RWPE2 (cell line): ENCODE measurements at places on chromosomes 7 and 10.
A peak's percentile ranks its signal among the peaks of the same experiment; 100 is the strongest.

GRCh38 chr7:149784251-149784608 lies 10.8 kb upstream of the ZNF467 start:
- no peak for DNase-seq

DNA sequence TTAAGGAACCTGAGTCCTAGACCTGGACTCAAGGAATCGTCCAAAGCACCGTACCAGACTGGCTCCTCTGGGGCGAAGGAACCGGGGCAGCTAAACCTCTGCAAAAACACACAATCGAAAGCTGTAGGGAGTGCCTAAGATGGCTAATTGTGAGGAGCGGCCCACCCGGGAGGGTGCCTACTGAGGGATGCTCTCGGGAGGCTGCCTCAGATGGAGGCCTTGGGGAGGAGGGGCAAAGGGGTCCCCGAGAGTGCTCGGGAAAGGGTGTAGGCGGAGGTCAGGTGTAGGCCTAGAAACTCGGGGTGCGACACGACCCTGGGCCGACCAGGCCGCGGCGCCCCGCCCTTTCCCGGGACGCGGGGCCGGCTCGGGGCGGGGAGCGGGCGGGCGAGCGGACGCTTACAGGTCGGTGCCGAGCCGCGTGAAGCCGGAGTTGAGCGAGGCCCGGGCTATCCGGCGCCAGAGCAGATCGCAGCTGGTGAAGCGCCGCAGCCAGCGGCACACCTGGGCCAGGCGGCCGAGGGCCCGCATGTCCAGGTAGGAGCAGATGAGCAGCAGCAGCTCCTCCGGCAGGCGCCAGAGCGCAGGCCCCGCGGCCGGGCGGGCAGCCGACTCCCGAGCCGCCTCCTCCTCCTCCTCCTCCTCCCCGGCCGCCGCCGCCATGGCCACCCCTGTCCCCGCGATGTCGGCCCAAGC lies 844 bp downstream of the FBXW4 start:
- DNase-seq, result peak; percentile 59

DNA sequence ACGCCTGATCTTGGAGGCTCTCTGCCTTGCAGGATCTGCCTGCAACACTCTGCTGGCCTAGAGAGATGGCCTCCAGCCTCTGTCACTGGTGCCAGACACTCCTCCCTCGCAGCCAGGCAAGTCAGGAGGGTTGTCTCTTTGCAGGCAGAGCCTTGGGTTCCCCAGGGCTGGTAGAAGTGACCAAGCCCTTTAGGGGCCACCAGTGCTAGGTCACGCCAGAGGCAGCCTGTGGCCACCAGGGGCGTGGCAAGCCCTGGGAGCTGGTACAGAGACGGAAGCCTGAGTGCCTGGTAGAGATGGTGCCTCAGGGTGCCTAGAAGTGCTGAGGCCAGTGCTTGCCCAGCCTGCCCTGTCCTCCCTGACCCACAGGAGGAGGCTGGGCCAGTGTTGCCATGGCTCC lies 9.1 kb downstream of the ADCYAP1R1 start:
- DNase-seq, result no peak

DNA sequence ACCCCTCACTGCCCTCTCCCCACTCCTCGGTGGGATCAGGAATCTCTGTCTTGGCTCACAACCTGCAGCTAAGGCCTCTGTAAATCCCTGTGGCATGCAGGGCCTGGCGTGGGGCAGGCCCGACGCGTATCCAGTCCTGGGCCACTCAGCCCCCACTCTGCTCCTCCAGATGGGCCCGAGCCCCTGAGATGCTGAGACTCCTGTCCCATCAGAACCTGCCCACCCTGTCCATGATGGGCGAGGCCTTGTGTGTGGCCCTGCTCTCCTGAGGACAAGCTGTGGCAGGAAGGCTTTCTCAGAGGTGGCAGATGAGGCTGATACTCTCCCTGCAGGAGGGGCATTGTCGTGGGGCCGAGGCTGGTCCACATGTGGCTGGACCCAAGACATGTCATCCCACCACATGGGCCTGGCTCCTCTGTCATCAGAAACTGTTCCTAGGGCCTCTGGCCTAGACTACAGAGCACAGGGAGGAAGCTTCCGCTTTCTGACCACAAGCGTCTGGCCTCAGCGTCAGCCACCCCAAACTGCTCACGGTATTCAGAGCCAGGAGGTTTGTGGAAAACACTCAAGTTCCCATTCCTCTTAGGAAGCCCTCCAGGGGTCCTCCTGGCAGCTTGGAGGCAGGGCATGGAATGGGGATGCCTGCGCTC lies 6.0 kb downstream of the ALOX5 start:
- no peak for DNase-seq

DNA sequence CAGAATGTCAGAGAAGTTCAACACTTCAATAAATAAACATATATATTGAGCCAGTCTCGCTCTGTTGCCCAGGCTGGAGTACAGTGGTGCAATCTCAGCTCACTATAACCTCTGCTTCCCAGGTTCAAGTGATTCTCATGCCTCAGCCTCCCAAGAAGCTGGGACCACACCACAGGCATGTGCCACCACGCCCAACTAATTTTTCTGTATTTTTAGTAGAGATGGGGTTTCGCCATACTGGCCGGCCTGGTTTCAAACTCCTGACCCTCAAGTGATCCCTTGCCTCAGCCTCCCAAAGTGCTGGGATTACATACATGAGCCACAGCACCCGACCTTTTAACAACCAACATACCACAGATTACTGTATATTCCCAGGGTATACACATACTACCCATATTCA lies 134.2 kb downstream of the JMJD1C start:
- DNase-seq, result no peak

GRCh38 chr7:28811008-28811407 lies 147.1 kb downstream of the TRIL start:
- DNase-seq, result no peak

DNA sequence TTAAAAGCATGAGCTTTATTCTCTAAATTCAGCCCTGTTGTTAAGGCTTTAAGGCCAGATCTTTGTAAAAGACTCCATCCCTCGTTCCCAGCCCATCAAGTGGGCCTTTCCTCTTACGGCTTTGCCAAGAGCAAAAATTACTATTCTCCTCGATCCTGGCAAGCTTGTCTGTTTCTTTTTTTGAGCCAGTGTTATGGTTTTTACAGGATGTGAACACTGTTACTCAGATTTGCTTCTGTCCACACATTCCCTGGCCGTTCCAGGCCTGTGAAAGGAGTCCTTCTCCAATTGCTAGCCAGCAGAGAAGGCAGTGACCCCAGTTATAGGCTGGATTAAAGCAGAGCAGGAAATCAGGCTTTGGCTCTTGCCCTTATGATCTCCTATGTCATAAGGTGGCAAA lies 47.0 kb upstream of the EPC1 start:
- DNase-seq, result no peak

DNA sequence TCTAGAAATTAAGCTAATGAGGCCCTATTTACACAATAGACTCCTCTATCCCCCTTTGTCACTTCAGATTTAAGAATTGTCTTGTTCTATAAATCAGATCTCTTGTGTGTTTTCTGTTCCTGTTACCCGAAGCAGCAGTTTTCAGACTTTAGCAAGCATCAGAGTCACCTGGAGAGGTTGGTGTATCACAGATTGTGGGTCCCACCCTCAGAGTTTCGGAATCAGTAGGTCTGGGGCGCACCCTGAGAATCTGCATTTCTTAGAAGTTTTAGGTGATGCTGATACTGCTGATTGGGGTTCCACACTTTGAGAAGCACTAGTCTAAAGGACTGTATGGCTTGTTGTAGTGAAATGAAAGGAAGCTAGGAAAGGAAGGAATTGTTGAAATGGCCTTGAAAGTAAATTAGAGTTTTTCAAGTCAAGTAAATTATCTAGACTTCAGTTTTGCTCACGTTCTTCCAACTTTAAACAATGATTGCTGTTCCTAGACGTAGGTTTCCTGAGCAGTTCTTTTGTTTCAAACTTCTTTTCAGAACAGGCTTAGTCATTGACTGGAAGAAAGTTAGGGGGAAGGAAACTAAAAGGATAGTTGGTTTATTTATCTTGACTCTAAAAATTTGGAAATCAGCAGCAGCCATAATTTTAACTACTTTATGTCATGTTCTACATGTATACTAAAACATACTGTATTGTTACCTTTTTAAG lies 15.7 kb downstream of the BPGM start:
- DNase-seq, result no peak

GRCh38 chr10:95513941-95514392 lies 47.2 kb downstream of the SORBS1 start:
- DNase-seq, result no peak

GRCh38 chr7:19351341-19352304 lies 206.4 kb upstream of the FERD3L start:
- DNase-seq, result no peak

DNA sequence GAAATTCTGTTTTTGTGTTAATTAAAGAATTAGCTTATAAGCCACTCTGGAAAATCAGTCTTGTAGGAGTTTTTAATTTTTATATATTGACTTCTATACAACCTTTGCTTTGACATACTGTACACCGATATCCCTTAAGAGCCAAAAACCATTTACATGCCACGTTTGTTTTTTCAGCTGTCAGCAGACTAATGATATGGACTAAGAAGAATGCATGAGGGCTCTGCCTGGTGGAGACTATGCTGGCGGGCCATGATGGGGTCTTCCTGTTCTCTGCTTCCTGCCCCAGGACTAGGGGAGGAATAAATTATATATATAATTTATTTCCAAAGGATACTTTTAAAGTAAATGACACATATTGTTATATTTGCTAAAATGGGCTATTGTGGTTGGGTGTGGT lies 96.3 kb downstream of the CDK14 start:
- DNase-seq, result no peak

- no peak for DNase-seq
Measured at GRCh38 chr7:25891591-25891990, 260.4 kb upstream of the NFE2L3 start.

GRCh38 chr7:88091988-88092675 lies 127.7 kb downstream of the SRI start:
- no peak for DNase-seq

DNA sequence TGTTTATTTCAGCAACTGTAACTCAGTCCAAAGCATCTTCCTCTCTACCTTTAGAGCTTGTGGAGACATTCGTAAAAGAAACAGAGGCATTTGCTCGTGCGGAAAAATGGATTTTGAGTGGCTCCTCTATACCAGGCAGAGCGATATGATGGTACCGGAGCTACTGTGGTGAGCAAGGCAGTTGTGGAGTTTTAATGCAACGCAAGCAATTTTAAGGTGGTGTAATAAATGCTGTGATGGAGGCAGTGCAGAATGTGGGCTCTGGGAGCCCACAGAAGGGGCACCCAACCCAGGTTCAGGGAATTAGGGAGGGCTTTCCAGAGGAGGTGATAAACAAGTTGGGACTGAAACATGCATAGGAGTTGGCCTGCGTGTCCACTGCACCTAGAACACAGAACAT lies 149.5 kb downstream of the CDH23 start:
- DNase-seq, result no peak

DNA sequence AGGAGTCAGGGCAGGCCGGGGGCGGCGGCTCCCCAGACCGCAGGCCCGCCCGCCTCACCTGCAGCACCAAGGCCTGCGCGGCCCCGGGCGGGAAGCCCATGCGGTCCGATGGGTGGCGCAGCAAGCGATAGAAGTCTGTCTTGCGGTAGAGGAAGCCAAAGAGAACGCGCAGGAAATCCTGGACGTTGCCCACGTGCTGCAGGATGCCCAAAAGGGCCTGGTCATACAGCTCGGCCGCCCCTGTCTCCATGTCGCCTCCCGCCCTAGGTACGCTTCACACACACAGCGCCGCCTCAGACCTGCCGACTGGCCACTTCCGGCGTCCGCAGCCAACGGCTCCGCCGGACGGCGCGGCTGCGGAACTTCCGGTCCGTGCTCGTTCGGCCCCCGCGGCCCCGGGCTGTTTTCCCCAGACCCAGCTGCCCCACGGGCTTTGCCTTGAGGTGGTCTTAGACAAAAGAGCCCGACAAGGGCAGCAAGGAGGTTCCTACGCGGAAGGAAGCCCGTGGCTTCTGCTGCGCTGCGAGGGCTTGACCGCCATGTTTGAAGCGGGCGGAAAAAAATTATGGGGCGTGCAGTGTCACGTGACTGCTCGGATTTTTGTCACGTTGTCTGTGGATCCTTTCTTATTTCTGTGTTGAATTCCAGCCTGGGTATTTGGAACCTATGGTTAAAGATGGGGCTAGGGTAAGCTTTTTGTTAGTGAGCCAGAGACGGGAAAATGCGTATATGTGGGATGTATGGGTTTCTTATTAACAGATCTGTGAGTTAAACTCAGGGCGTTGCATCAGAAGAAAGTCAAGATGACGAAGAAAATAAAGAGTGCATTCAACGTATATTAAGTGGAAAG lies at the start of gene NUDCD3:
NUDCD3 (minus strand) TSS at position 308 of the 850 bp plus-strand sequence; CDS start at position 250, 58 bp downstream.
- peak; percentile 80 for DNase-seq

DNA sequence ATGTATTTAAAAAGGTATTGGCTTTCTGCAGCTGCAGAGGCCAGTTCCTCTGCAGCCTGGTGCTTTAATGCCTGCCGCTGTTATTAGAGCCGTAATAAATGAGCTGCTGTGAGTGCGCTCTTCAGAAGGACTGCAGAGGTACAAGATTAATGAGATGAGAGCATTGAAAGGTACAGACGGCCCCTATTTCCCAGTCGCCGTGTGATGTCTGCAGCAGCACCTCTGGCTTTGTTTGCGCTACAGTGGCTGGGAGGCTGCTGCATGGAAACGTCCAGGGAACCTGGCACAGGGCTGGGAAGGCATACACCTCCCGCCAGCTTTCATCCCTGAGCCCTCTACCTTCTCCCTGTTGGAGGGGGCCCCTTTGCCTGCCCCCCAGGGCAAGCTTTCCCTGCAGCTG lies 383.8 kb upstream of the ZMIZ1 start:
- no peak for DNase-seq

GRCh38 chr10:6667679-6668270 lies 87.7 kb upstream of the PRKCQ start:
- no peak for DNase-seq

- no peak for DNase-seq
Measured at GRCh38 chr10:125788156-125789034, 12.8 kb upstream of the MMP21 start.

DNA sequence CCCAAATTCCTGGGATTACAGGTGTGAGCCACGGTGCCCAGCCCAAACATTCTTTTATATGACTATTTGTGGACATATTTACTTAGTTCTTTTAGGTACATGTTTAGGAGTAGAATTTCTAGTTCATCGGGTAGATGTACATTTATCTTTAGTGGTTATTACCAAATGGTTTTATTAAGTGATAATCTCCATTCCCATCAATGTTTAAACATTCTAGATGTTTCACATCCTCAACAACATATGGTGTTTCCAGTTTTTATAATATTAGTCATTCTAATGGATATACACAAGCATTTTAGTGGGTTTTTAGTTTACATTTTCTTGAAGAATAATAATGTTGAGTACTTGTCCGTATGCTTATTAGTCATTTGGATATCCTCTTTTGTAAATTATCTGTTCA lies 131.7 kb downstream of the RTKN2 start:
- no peak for DNase-seq

DNA sequence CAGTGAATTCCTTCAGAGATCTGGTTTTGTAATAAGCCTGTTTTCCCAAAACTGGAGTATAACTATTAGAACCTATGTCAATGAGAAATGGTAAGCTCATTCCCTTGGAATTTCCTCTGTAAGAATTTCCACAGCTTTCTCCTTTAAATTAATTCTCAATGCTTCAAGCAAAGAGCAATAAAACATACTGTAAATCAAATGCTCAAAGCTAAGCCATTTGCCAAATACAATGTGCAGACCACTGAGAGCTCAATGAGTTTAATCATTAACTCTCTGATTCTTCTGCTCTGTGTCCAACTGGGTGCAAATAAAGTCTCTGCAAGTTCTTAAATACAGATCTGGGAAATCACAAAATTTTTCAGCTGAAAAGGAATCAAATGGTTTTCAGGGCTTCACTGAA lies 227.6 kb upstream of the IMMP2L start:
- DNase-seq, result no peak
